ENCODE measurements at places on chromosomes 5 and 9.

- no peak for DNase-seq
Measured at GRCh38 chr9:37994639-37995347, 74.2 kb downstream of the SHB start.

DNA sequence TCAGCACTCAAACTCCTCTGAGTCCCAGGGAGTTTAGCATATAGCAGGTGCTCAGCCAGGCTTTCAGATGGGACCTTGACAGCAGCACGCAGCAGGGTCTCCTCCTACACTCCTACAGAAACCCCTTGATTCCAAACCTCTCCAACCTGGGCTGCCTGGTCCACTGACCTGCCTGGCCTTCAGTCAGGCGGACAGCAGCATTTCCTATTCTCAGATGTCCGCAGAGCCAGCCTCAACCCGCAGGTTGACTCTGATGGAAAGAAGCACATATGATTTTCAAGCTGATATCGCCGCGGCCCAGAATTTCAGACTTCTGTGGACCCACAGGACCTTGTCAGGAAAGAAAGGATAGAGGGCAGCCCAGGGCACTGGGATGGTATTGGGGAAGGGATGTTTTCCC, 5.3 kb upstream of the SLC25A48 start:
- no peak for DNase-seq

GRCh38 chr9:99762470-99762869, 59.2 kb upstream of the NR4A3 start:
- DNase-seq, result no peak

- DNase-seq, result no peak
Measured at GRCh38 chr5:105413406-105413990, 1850.9 kb upstream of the NUDT12 start.

DNA sequence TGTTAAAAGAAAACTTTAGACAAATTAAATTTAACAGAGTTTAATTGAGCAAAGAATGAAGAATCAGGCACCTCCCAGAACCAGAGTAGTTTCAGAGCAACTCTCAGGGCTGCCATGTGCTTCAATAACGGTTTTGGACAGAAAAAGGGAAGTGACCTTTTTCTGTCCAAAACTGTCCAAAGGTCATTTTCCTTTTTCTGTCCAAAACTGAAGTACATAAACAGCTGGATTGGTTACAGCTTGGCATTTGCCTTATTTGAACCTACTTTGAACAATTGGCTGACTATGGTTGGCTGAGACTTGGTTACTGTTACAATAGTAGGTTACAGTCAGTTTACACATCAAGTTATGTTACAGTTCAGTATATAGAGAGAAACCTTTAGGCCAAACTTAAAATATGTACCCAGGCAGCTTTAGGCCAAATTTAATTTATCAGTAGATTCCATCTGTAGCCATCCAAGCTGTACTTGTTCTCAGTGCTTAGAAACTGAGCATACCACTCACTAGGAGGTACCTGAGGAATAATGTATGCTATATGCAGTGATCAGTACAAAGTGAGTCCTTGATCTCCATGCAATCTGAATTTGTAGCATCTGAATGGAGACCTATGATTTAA, 44.0 kb downstream of the C9orf85 start:
- no peak for DNase-seq

- DNase-seq, result no peak
Measured at GRCh38 chr9:85713897-85714296, 27.9 kb downstream of the AGTPBP1 start.
